ENCODE measurements at places on chromosomes 12 and 14.

DNA sequence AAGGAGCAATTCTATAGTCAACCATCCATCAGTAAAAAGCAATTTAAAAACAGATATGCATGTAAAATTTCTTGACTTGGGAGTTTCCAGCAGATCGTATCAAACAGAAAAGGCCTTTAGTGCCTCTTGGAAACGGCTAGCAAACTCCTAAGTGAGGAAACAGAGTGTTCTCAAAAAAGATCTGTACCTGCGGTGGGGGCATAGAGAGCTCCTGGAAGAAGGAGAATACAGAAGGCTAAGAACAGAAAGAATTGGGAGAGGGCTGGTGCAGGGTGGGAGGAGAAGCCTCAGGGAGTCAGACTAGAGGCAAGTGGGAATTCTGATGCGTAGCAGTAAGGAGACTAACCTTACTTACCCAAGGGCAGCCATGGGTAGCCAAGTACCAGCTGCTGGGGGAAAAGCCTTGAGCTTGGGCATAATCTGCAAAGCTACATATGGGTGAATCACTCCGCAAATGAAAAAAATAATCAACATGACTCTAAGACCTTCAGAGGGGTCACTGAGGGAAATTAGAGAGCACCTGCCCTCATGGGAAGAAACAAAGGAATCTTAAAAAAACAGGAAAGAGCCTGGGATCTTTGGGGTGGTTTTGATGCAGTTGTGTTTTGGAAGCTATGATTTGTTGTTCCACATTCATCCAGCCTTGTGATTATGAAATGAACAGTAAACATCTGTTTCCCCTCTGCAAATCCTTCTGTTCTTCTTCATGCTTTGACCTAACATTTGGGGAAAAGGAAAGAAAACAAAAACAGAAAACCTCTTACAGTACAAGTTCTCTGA, 10.4 kb downstream of the RHOJ start:
- no peak for DNase-seq

- DNase-seq, result no peak
Measured at GRCh38 chr12:44582521-44582920, 293.6 kb downstream of the NELL2 start.

DNA sequence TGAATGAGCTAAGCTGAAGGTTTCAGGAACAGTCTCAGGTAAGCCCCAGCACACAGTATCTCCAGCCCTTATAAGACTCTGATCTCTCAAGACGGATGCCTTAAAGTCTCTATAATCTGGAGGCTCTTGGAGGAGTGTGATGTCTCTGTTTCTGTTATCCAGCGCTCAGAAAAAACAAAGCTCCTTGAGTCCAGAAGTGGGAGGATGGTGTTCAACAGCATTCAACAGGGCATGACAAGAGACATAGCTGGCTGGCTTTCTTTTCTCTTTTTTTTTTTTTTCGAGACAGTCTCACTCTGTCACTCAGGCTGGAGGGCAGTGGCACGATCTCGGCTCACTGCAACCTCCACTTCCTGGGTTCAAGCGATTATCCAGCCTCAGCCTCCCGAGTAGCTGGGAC, 31.6 kb upstream of the TESC start:
- no peak for DNase-seq

DNA sequence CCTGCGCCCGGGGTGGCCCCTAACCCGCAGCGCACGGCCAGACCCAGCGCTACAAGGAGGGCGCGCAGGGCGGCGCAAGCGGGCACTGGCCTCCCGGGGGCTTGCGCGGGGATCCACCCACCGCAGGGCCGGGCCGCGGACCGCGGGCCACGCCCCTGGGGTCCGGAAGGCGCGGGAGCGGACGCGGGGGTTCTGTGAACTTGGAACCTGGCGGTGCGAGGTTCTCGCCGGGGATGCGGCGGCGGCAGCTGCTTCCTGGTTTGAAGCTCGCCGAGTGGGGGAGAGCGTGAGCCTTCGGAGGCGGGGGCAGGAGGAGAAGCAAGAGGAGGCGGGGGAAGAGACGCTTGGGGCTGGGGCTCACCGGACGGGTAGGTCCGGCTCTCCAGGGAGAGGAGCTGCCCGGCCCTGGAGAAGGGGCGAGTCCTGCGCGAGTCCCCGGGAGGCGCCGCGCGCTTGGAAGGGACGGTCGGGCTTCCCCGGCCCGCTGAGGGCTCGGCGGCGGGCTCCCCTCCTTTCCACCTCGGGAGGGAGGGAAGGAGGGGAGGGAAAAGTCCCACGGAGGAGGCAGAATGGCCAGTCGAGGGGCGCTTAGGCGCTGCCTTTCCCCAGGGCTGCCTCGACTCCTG, at the start of gene PRKCH:
Gene PRKCH, plus strand, starts transcription at position 195 of the 626 bp plus-strand sequence. CDS start 523 bp downstream, outside the sequence.
- peak; percentile 8 for DNase-seq

DNA sequence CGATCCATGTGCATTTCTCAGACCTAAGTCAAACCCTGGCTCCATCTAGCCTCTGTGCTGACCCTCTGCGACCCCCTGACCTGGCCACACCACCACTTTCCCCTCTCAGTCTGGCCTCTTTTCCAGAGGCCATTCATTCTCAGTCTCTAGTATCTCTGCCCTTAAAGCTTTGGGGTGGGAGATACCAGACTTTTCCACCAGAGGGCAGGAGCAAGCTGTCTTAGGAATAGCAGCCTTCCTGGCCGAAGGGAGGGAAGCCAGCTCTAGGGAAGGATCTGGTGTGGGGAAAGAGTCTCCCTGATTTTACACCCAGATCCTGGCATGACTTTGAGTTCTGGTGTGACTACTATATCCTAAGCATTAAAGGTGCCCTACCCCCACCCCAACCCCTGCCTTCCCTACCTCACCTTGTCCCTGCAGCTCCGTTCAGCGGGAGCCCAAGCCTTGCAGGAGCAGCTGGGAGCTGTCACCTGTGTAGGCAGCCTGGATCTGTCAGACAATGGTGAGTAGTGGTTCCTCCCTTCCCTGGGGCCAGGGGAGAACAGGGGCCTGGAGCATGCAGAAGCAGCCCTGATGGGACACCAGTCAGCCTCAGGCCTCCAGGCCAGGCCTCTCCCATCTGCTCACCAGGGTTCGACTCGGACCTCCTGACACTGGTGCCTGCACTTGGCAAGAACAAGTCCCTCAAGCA, 6.6 kb downstream of the CARMIL3 start:
- peak; percentile 40 for DNase-seq

DNA sequence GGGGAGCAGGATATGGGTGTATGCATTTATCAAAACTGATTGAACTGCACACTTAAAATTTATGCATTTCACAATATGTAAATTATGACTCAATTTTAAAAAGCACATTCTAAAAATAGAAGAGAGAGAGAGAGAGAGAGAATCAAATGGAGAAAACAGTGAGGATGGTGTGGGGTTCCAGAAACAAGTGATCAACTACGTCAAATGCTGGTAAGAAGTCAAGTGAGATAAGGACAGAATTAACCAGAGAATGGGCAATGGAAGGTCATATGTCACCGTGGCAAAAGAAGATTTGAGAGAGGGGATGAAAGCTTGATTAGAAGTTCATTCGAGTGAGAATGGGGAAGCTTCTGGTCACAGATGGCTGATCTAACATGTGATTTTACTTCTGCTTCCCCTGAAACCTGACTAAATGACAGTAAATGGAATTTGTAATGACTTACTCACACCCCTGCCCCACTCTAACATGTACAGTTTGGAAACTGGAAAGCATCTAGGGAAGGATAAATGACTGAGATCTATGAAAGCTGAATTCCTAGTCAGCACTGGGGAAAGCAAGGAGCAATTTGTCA, 276.5 kb upstream of the AMIGO2 start:
- no peak for DNase-seq

- DNase-seq, result no peak
Measured at GRCh38 chr12:71400481-71400880, 39.1 kb upstream of the LGR5 start.

DNA sequence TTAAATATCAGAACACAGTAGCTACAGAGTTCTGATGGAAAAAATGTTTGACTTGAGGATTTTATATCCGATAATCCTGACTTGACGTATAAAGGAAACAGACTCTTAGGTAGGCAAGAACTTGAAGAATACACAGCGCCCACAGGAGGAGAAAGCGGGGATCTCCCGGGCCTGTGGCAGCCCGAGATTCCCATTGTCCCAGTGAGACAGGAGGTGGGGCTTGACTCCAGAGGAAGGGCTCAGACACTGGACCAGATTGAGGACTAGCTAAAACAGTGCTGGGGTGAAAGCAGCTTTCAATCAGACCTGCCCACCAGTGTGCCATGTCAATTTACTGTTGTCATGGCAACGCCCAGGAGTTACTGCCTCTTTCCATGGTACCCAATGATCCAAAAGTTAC, 51.1 kb upstream of the C14orf180 start:
- DNase-seq, result no peak

GRCh38 chr12:31650918-31651317, 8.6 kb upstream of the ETFBKMT start:
- DNase-seq, result no peak

DNA sequence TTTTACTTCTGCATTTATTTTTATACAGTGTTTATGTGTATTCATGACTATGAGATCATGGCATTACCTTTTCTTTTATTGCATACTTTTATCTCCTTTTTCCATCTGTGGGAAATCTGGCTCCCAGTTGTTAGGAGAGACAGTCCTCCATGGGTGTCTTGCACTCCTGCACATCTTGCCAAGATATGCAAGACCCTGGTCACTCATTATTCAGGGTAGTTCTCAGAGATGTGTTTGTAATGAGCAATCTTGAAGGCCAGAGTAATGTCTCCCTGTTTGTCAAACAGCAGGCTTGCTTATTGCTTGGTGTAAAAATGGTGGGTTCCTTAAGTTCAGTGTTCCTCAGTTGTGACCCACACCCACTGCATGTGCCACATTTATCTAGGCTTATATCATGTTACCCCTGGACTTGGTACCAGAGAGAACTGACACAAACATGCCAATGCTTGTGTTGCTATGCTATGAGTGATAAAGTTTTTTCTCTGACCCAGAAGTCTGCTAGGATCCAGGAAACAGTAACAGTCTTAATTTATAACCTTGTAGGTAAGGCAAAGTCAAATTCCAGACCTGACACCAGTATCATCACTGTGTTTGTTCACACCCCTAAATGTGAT, 36.8 kb downstream of the PPHLN1 start:
- DNase-seq, result no peak

DNA sequence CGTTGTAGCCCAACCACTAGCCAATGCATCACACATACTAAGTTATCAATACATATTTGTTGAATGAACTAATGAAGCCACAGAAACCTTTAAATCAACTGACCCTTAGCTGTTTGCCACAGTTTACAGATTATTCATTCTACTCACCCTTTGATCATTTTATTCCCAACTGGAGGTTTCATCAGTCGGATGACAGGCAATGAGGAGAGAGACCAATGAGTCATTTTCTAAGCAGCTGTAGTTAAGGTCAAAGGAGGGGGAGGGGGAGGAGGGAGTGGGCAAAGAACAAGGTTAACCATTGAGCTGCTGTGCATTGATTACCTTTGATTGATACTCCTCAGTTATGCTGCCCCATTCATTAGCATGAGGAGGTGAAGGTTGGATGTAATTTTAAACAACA, 469.5 kb downstream of the VRK1 start:
- no peak for DNase-seq

- no peak for DNase-seq
Measured at GRCh38 chr12:95085612-95086011, 12.2 kb upstream of the NR2C1 start.

DNA sequence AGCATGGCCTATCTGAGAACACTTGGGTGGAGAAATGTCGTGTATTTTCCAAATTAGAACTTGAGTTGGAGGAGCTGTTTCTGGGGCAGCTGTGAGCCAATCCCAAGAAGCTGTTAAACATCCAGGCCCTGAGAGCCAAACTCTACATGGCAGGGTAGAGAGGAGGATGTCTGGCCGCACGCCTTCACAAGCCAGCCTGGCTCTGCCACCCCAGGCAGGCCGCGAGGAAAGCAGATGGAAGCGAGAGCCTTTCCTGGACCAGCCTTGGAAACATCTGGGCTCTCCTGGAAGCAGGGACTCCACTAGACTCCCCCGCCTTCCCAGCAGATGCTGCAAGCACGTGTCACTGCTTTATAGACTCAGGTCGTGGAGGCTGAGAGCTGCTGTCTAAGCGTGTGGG, 312.8 kb upstream of the FKBP4 start:
- no peak for DNase-seq

- DNase-seq, result no peak
Measured at GRCh38 chr14:99651953-99652746, 7.2 kb downstream of the HHIPL1 start.

DNA sequence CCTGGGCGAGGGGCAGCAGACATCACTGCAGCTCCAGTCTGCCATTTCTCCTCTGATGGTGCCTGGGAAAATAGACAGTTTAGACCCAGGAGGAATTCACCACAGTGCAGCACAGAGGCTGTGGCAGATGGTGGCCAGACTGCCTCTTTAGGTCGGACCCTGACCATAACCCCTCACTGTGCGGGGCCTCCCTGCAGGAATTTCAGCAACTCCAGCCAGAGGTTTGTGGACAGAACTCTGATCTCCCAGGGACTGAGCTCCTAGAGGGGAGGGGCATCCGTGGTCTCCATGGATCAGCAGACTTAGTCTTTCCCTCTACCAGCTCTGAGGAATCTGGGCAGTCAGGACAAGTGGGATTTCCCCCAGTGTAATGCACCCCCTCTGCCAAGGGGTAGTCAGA, 106.5 kb downstream of the ZC3H14 start:
- DNase-seq, result no peak

DNA sequence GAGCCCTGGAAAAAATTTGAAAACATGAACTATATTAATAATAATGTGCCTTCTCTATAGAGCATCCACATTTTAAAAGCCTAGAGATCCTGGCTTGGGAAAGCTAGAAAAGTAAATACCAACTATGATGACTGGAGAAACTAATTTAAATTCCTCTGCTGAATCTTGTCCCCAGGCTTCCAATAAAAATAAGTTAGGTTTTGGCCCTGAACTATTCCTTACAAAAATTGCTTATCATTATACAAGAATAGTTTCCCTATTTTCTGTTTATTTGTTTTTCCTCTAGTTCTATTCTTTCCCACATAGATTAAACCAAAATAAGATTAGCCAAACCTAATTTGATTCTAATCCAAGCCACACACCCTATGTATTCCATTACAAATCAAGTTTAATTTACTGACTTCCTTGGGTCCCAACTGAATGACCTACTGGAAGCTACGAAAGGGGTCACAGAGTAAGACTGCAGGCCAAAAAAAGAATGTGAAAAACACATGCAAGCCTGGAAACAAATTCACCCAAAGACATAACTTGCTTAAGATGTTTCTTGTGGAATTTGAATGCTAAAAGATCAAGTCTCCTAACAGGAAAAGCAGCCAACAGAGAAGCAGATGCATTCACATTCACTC, 133.0 kb downstream of the PAWR start:
- no peak for DNase-seq

GRCh38 chr12:114683709-114684097, 272 bp downstream of the TBX3 start:
- DNase-seq, result no peak

- no peak for DNase-seq
Measured at GRCh38 chr12:125197326-125197725, 132.1 kb downstream of the AACS start.

GRCh38 chr12:104513681-104514080, 56.9 kb downstream of the CHST11 start:
- DNase-seq, result no peak

GRCh38 chr12:104929977-104930376, 28.1 kb downstream of the SLC41A2 start:
- no peak for DNase-seq

GRCh38 chr12:14238221-14238792, 127.2 kb upstream of the ATF7IP start:
- no peak for DNase-seq
